Activated CD8-positive, alpha-beta memory T cell treated with anti-CD3 and anti-CD28 coated beads for 36 hours (primary cell): ENCODE measurements at places on chromosomes 11 and 22. TPM values are rescaled to one million over a fixed set of nuclear protein-coding genes. Genes with fewer than 3 reads are reported as not detected.

Gene C11orf65
- total RNA-seq, result 1.2 TPM

Gene SLC25A18
- total RNA-seq, result not detected

Gene APOBEC3A
- not detected for total RNA-seq

Gene OR4A16
- total RNA-seq, result not detected

Gene MYO7A
- total RNA-seq, result not detected

Gene YPEL1
- 0.50 TPM for total RNA-seq

Gene SNAP29
- 20.2 TPM for total RNA-seq

Gene OR8B12
- total RNA-seq, result not detected

Gene ANKRD49
- 18.3 TPM for total RNA-seq

Gene RFPL3
- not detected for total RNA-seq

Gene MCHR1
- not detected for total RNA-seq

Gene C11orf21
- 3.5 TPM for total RNA-seq

Gene GPR83
- total RNA-seq, result 0.19 TPM

Gene FAT3
- total RNA-seq, result not detected

Gene DBX1
- not detected for total RNA-seq

Gene MS4A4E
- total RNA-seq, result not detected

Gene LARGE1
- total RNA-seq, result 0.17 TPM

Gene UCP3
- total RNA-seq, result 2.0 TPM

Gene PIH1D2
- total RNA-seq, result 0.40 TPM

Gene ROBO4
- total RNA-seq, result not detected

Gene SCGB1C1
- not detected for total RNA-seq

Gene MLC1
- total RNA-seq, result 0.32 TPM

Gene GAL3ST3
- total RNA-seq, result 0.15 TPM

Gene YPEL4
- not detected for total RNA-seq

Gene FRMD8
- total RNA-seq, result 44.2 TPM

Gene THRSP
- total RNA-seq, result not detected

Gene VPREB1
- not detected for total RNA-seq

Gene ZBTB44
- 42.9 TPM for total RNA-seq

Gene DCDC1
- total RNA-seq, result 0.27 TPM

Gene IGSF22
- 0.92 TPM for total RNA-seq

Gene MGAT3
- total RNA-seq, result 0.19 TPM

Gene KIRREL3
- total RNA-seq, result not detected

Gene UNC93B1
- 10.5 TPM for total RNA-seq

Gene FOLR1
- not detected for total RNA-seq

Gene CCDC87
- total RNA-seq, result 0.21 TPM

Gene GAL3ST1
- total RNA-seq, result not detected

Gene GLB1L3
- 4.7 TPM for total RNA-seq

Gene FOLR2
- total RNA-seq, result not detected

Gene TMEM121B
- total RNA-seq, result 0.15 TPM

Gene SAA2
- total RNA-seq, result not detected

Gene MARK2
- 31.5 TPM for total RNA-seq

Gene ACRV1
- total RNA-seq, result not detected

Gene GLYATL1
- total RNA-seq, result not detected

Gene MUC6
- total RNA-seq, result not detected

Gene PPP6R3
- 116 TPM for total RNA-seq

Gene TRIM49
- not detected for total RNA-seq

Gene PGM2L1
- 10.4 TPM for total RNA-seq

Gene MIOX
- total RNA-seq, result 0.17 TPM
